Left renal pelvis (tissue), 4 donors: ENCODE measurements at places on chromosomes 7 and 10. TPM values are rescaled to one million over a fixed set of nuclear protein-coding genes. Genes with fewer than 3 reads are reported as not detected.

Gene GIMAP1
- 2.7 TPM for polyA plus RNA-seq

Gene ADAMTS14
- polyA plus RNA-seq: 2.0 TPM

Gene TMEM254
- 63.2 TPM for polyA plus RNA-seq

- no peak for DNase-seq
These were observed 729.1 kb upstream of the NRP1 start for GRCh38 chr10:34063592-34063991.

- DNase-seq: no peak
These were observed 13.6 kb downstream of the SNX10 start for GRCh38 chr7:26305090-26305868.

DNA sequence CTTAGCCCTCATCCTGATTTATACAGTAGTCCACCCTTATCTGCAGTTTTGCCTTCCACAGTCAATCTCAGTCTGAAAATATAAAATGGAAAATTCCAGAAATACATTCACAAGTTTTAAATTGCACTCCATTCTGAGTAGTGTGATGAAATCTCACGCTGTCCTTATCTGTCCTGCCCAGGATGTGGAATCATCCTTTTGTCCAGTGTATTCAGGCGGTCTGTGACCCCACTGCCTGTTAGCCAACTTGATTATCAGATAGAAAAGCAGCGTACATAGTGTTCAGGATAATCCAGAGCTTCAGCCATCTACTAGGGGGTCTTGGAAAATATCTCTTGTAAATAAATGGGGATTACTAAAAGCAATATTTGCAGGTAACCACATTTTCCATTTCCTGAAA lies 146.3 kb downstream of the MALRD1 start:
- DNase-seq: no peak

GRCh38 chr10:123582084-123582989 lies 83.8 kb upstream of the GPR26 start:
- DNase-seq: peak; percentile 48

- DNase-seq: no peak
These were observed 1.1 kb upstream of the MTPAP start for GRCh38 chr10:30349967-30350735.

GRCh38 chr7:19572566-19572965 lies 136.3 kb downstream of the POLR1F start:
- DNase-seq: no peak

GRCh38 chr10:17435953-17436352 lies 18.4 kb downstream of the ST8SIA6 start:
- DNase-seq: no peak

DNA sequence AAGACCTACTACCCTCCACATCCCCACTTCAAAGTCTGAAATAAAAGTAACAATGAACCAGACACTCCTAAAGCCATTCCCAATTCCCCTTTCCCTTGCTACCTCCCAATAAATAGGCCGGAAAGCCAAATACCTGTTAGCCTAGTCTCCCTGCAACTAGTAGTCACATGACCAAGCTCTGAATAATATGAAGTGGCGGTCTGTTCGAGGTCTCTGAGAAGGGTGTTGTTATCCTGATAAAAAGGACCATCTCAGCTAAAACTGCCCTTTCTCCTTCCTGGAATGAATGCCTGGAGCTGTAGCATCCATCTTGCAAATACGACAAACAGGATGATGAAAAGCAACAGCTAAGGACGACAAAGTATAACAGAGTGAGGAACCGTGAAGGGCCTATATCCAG lies 6.0 kb downstream of the KIF5B start:
- DNase-seq: no peak

- DNase-seq: no peak
These were observed 216.3 kb upstream of the NRP1 start for GRCh38 chr10:33550811-33551210.
